ENCODE measurements at places on chromosomes 1 and 21.

DNA sequence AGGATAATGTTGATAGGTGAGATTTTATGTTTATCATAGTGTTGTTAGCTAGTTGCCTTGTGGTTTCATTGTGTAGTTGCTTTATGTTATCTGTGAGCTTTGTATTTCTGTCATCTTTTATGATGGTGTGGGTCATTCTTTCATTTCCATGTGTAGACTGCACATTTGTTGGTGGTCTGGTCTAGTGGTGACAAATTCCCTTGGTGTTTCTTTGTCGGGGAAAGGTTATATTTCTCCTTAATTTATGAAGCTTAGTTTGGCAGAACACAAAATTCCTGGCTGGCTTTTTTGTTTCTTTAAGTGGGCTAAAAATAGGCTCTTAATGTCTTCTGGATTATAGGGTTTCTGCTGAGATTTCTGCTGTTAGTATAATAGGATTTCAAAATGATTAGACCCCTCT lies 347.2 kb upstream of the ADAMTS5 start:
- DNase-seq: no peak

GRCh38 chr1:47792779-47793178 lies 204.4 kb downstream of the TRABD2B start:
- DNase-seq: no peak

DNA sequence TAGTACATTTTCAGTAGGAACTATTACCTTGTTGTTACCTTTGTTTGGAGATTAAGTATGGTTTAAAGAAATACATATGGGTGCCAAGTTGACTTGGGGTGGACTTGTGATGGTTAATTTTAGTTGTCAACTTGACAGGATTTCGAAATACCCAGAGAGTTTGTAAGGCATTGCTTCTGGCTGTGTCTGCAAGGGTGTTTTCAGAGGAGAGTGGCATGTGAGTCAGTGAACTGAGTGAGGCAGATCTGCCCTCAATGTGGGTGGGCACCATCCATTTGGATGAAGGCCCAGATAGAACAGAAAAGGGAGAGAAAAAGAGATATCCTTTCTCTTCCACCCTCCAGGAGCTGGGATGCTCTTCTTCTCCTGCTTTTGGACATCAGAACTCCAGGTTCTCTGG lies 315.5 kb downstream of the GPATCH2 start:
- no peak for DNase-seq

DNA sequence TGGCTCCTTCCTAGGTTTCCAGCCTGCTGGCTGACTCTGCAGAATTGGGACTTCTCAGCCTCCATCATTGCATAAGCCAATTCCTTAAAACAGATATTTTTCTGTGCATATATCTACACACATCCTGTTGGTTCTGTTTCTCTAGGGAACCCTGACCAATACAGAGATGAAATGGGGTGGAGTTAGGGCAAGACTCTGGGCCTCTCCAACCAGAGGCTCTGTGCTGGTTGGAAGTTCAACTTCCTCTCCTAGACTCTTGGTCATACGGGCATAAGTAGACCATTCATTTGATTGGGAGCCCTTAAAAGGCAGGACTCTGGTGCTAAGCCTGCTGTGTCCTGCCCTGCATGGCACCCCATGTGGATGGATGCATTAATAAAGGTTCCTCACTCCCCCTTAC lies 55.0 kb downstream of the CNIH3 start:
- DNase-seq: no peak

- DNase-seq: no peak
Observed at GRCh38 chr1:26970810-26971209, 10.5 kb upstream of the KDF1 start.

DNA sequence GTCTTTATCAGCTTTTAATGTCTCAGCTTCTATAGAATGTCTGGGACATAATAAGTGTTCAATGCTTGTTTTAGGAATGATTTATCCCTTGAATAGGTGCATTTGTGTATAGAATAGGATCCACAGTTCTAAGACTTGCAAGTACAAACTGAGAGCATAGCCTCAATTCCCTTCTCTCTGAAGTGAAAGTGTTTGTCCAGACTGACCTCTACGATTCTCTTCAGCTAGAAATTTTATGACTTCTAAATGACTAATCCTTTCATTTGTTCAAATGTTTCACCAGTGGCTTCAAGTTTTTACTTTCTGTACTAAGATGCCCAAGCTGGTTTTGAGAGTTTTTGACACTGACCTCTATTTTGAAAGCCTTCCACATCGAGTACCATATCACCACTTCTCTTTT lies 608.2 kb upstream of the ADGRL4 start:
- DNase-seq: no peak

GRCh38 chr1:221331273-221332183 lies 410.4 kb downstream of the DUSP10 start:
- no peak for DNase-seq

GRCh38 chr1:103997631-103998030 lies 247.9 kb downstream of the AMY1C start:
- no peak for DNase-seq

DNA sequence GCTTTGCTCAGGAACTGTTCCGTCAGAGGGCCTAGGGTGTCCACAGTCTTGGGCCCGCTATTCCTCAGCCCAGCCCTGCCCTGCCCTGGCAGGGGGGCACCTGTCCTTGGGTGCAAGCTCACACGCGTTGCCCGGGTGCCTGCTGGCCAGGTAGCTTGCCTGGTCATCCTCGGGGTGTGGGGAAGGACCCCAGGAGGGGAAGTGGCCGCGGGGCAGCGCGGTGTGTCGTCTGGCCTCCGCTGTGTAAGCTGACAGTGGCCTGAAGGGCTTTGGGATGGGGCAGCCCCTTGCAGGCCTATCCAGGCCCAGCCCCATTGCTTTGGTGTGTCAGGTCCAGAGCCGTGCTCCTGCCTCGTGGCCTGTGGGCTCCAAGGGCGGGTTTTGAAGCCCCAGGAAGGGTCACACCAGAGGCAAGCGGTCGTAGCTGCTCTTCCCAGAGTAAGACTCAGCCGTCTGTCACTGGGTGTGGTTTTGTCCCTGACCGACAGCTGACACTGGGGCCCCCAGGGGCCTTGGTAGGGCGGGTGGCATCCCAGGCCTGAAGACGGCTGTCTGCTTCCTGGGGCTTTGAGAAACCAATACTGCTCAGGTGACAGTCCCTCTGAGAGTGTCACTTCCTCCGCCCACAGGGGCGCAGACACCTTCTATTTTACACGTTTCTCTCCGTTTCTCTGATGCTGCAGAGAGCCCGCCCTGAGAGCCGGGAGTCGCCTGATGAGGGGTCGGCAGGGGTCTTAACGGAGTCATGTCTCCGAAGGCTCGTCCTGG lies 72.1 kb downstream of the SKI start:
- peak; percentile 24 for DNase-seq

DNA sequence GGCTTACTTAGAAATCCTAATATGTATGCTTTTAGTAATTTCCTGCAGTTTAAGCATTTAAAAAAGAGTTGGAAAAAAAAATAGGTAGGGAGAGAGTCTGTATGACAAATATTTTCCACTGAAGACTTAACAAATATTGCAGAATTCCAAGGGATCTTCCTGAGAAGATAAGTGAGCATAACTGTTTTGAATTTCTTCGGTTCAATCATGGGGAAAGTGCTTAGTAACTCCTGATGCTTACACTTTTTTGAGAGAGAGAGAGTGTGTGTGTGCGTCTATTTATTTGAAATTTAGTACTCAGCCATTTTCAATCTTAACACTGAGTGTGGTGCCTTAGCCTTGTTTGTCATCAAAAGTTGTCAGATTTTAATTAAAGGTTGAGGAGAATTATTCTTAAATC lies 18.5 kb downstream of the SON start:
- DNase-seq: no peak

DNA sequence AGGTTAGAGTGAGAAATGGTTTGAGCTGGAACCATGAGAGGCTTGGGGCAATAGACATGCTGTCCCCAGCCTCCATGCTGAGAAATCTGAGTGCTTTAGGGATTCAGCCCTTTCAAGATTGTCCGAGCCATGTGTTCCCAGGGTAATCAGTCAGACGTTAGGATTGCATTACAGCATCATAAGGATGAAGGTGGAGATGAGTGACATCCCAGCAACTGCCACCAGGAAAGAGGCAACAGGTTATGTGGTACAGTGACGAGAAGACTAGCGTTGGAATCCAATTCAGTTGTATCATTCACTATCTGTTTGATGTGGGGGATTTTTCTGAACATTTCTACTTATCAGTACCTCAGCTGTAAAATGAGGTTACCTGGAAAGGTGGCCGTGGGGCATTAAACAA lies 1.7 kb downstream of the CAMK1G start:
- no peak for DNase-seq

GRCh38 chr1:167152192-167152876 lies 58.5 kb downstream of the STYXL2 start:
- DNase-seq: no peak

DNA sequence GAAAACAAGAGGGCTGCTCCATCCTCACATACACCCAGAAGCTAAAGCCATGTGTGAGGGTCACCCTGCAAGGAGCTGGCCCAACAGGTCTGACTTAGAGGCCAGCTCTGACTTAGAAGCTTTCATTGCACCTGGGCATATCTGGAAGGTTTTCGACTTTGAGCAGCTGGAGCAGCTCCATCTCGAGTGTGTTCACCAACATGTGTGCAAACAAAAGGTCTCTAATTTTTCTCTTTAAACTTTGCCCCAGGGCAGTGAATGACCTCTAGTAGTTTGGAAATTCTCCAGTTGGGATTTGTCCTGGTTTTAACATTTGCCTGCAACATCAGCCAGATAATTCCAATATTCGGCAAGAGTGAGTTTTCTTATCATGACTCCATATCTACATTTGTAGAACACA lies 108.3 kb downstream of the TNR start:
- DNase-seq: no peak

GRCh38 chr1:159931795-159932173 lies 6.5 kb upstream of the TAGLN2 start:
- no peak for DNase-seq

DNA sequence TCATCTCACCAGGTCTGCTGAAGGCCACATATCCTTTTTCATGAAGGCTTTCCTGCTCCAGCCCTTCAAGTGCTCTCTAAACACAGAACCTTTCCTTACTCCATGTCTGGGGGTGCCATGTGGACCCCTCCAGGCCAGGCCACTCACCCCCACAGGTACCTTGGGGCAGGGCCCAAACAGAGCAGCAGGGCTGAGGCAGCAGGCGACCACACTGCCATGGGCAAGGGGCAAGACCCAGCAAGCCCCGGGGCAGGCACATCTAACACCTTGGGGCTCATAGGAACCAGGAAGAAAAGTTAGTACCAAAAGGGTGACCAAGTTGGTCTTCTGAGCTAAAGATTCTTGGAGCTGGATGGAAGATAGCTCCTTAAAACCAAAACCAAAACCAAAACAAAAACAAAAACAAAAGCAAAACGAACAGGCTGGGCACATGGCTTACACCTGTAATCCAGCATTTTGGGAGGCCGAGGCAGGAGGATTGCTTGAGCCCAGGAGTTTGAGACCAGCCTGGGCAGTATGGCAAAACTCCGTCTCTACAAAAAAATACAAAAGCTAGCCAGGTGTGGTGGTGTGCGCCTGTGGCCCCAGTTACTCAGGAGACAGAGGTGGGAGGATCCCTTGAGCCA lies 63.7 kb downstream of the MRPL37 start:
- no peak for DNase-seq

DNA sequence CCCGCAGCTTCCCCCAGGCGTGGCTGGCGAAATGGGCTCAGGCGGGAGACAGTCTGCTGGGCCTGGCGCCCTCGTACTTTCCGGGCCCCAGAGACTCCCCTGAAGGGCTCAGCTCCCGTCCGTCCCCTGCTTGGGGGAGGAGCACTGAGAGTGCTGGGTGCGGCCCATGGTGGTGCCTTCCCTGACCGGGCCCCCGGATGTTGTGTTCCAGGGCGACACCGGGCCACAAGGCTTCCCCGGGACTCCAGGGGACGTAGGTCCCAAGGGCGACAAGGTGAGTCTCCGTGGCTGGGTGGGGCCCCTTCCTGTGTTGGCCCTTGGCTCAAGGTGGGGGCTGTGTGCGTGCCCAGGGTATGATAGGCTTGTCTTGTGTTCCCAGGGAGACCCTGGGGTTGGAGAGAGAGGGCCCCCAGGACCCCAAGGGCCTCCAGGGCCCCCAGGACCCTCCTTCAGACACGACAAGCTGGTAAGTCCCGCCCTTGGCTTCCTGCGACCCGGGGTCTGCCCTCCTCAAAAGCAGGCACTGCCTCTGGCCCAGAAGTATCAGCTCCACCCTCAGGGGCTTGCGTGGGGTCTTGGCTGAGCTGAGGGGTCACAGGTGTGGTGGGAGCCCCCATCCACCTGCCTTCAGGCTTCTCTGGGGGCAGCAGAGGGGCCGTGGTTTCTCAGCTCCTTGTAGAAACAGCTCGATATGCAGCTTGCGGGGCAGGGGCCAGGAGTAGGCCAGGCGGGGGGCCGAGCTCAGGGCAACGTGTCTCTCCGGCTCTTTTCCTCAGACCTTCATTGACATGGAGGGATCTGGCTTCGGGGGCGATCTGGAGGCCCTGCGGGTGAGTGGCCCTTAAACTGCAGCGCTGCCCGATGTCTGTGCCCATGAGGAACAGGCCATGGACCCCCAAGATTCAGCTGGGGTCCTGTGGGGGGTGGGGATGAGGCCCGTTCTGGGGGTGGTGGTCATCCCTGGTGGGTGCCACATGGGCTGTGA lies 62.3 kb downstream of the SLC19A1 start:
- no peak for DNase-seq

- no peak for DNase-seq
Observed at GRCh38 chr21:42553435-42553834, 39.8 kb downstream of the SLC37A1 start.

DNA sequence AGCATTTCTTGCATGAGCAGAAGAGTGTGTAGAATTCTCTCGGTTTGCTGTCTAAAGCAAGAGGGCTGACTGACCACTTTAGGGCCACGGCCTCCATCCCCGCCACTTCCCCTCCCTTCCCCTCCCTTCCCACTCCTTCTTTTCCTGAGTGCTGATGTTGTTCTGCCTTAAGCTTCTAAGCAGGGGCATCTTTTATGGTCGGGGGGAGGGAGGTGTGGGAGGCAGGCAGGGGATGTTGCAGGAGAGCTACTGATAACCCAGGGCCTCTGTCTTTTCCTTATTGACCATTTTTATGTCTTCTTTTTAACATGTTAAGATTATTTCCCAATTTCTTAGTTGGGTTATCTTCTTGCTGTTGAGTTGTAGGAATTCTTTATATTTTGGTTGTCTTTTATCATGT lies 15.1 kb downstream of the USP25 start:
- DNase-seq: no peak

- DNase-seq: no peak
Observed at GRCh38 chr1:84379138-84379916, 19.0 kb upstream of the DNASE2B start.
